ENCODE measurements at places on chromosomes 4 and X.

DNA sequence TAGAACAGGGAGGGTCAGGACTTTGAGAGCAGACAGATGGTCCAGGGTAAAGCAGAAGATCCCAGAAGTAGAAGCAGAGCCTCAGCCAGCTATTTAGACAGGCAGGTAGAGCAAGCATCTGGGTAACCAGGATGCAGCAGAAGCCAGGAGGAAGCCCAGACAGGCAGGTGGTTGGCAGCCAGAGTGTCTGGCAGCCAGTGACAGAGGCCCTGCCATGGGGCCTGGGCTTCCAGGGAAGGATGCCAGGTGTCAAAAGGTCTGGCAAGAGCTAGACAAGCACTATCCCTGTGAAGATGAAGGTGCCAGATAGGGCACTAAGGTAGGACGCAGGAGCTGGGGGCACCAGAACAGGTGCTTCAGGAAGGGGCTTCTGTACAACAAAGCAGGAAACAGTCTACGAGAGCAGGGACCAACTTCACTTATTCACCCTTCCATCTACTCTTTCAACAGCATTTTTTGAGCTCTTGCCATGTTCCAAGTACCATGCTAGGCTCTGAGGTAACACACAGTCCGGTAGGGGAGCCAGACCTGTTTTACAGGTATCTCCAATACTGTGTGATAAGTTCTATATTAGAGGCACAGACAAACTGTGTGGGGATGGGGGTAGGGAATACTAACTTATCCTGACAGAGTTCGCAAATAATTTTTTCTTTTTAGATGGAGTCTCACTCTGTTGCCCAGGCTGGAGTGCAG lies 38.1 kb upstream of the GJB1 start:
- no peak for DNase-seq

- no peak for DNase-seq
Observed at GRCh38 chr4:52576326-52576725, 82.8 kb downstream of the USP46 start.

DNA sequence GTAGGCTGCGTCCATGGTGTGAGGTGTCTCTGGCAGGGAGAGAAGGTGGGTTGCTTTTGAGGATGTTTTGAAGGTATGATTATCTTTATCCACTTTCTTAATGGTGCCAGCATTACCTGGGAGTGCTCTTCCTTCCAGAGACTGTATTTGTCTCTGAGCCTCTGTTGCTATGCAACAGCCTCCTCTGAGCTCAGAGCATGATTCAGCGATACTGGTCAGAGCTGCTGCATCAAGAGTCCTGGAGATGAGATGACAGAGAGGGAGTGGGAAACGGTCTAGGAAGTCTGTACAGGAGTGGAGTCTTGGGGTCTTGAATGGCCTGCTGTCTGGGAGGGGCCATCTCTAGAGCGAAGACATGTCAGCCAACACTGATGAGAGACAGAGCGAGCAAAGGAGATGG lies 104.4 kb upstream of the RAB40AL start:
- DNase-seq: no peak

GRCh38 chr4:8451440-8452182 lies 11.0 kb downstream of the TRMT44 start:
- no peak for DNase-seq

DNA sequence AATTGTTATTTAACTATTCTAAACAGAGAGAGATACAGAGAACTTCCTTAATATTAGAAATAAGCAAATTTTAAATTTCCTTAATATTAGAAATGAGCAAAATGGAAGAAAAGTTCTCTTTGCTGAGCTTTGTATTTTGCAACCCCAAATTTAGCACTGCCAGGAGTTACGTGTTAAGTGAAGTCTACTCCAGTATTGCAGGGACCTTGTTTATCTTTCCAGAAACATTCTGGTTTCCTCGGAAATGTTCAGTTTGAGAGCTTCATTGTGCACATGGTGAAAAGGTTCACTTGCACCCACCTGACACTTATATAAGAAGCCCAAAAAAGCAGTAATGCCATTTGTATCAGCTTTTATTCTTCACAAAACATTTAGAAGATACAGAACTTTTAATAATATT lies 6.2 kb upstream of the CXorf38 start:
- DNase-seq: no peak

- DNase-seq: no peak
Observed at GRCh38 chr4:87309625-87310024, 13.1 kb downstream of the HSD17B13 start.

GRCh38 chrX:107025545-107025944 lies 25.5 kb upstream of the MORC4 start:
- DNase-seq: no peak

- DNase-seq: no peak
Observed at GRCh38 chr4:75189711-75190335, 256.9 kb downstream of the PARM1 start.

- DNase-seq: no peak
Observed at GRCh38 chr4:74320559-74321118, 12.4 kb downstream of the EPGN start.

GRCh38 chr4:165767671-165768070 lies 105.4 kb upstream of the TLL1 start:
- no peak for DNase-seq

DNA sequence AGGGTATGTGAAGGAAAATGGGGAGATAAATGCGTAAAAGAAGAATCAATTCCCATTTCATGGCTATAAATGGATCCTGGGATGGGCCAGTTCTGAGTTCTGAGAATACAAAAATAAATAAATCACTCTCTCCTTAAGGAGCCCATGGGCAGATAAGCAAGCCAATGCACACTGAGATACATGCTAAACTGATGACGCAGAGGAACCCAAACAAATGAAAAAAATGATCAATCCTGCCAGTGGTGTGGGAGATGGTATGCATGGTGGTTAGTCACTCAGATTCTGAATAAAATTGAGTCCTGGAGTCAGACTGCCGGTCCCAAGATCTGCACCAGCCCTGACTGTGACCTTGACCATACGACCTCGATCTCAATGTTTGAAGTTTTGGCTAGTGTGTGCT lies 59.7 kb downstream of the NEIL3 start:
- no peak for DNase-seq

- no peak for DNase-seq
Observed at GRCh38 chr4:40575846-40576245, 53.8 kb downstream of the RBM47 start.

DNA sequence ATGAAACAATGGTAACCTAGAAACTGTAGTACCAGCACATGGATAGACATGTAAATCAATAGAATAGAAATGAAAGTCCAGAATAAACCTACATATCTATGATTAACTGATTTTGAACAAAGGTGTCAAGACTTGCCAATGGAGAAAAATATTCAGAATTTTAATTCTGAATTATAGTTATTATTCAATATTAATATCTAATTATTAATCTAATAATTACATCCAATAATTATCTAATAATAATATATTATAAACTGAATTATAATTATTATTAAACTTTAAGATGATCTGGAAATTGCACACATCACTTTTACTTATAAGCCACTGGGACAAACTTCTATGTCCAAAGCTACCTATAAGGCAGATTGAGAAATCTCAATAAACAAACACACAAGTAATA lies 1365.2 kb upstream of the ADGRL3 start:
- no peak for DNase-seq
